ENCODE measurements at places on chromosomes 3 and 15.

GRCh38 chr3:60047426-60048200 lies 997.8 kb upstream of the CFAP20DC start:
- DNase-seq, result peak; percentile 7

GRCh38 chr15:72034351-72034750 lies 83.6 kb downstream of the MYO9A start:
- DNase-seq, result no peak

- peak; percentile 24 for DNase-seq
Observed at GRCh38 chr3:133448478-133449122, 48.7 kb downstream of the BFSP2 start.

DNA sequence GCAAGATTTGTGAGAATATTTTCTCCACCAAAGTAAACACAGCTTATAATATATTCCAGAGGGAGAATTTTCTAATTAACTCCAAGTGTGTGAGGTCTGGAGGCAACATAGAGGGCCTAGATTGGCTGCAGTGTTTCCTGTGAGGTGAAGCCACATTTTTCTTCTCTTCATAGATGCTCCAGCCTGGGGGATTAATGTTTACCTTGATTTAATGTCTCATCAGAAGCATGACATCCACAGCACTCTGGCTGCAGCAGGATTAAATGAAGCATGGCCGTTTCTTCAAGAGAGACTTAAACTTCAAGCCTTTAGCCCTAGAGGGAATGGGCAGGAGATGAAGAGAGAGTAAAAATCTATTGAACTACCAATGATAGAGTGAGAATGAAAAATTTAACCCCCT lies 137.9 kb upstream of the ZBTB20 start:
- DNase-seq, result no peak

- DNase-seq, result no peak
Observed at GRCh38 chr3:48436855-48437254, 3.1 kb downstream of the CCDC51 start.

- DNase-seq, result no peak
Observed at GRCh38 chr3:128462931-128463330, 3.8 kb downstream of the DNAJB8 start.

GRCh38 chr3:82927309-82928253 lies 1166.1 kb upstream of the GBE1 start:
- DNase-seq, result peak; percentile 51

- DNase-seq, result peak; percentile 60
Observed at GRCh38 chr3:150227839-150228238, 180.3 kb upstream of the TSC22D2 start.

DNA sequence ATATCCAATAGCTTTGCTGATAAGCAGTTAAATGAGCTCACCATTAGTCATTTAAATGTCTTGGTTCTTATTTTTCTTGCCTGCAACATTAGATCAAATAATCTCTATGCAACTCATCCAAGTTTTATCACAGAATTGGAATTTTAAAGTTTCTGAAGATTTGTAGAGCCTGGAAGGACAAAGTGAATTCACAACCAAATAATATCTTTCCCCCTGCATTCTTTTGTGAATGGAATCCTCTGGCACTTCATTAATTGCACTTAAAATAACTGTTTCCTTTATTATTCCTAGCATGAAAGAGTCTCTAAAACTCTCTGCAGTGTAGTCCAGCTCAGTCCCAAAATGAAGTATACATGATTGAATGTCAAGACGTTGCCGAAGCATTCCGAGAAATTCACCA lies 345.6 kb upstream of the TGFBR2 start:
- no peak for DNase-seq

DNA sequence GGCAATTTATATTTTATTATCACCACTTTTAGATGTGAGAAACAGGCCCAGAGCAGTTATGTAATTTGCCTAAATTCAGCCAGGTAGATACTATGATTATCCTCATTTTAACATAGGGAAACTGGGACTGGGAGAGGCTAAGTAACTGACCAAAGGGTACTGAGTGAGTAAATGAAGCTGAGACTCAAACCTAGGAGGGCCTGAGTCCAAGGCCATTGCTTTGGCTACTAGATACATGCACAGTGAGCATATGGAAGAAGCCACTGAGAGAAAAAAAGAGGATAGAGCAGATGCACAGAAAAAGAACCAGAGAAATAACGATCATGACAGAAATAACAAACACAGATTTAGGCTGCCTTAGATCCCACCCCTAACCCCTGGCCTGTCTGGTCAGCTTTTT lies 33.6 kb downstream of the USF3 start:
- DNase-seq, result no peak

GRCh38 chr3:4866866-4867265 lies 112.4 kb upstream of the BHLHE40 start:
- peak; percentile 74 for DNase-seq

GRCh38 chr3:3629911-3630310 lies 169.3 kb upstream of the LRRN1 start:
- no peak for DNase-seq

- no peak for DNase-seq
Observed at GRCh38 chr3:171528102-171528501, 67.9 kb upstream of the TNIK start.

DNA sequence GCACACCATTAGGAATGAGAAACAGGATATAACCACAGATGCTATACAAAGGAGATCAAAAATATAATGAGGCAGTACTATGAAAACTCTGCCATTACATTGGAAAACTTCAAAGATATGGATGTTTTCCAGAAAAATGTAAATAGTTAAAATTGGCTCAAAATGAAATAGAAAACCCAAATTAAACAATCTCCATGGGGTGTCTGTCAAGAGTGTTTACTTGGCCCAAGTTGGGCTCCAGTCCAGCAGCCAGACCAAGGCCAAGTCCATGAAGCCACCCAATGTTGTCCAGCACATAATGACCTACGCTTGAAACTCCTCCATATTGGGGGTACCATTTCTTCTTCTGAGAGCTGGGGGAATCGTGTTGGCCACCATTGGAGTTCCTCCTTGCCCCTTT lies 37.1 kb downstream of the CTXND1 start:
- no peak for DNase-seq

DNA sequence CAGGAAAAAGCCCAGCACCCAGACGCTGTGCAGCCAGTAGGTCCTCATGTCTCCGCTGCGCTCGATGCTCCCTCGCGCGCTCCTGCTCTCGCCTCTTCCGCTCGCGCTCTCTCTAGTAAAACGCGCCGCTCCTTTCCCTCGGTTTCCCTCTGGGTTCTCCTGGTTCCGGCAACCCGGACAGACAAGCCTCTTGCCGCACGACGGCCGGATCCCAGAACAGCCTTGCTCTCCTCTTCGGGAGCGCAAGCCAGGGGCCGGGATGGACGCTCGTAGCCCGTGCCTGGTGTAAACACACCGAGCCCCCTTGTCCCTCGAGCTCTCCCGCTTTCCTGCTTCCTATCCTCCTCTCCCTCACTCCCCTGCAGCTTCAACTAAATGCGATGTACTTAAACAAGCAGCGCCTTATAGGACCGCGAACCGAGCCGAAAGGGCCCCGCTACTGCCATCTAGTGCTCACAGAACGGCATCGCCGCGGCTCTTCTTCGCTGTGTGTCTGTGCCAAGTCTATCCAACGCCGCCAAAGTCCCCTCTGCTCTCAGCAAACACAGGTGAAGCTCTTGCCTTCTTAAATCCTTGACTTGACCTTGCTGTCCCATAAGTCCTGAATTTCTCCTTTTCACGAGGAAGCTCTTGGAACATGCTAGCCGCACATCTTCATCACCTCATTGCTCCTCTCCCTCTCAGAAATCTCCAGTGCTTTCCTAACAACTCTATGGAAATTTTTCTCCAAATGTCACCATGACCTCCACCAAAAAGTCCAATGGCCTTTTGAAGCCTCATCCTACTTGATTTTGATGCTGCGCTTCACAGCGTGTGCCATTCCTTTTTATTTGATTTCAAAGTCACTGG lies 1037.2 kb downstream of the IGSF11 start:
- peak; percentile 75 for DNase-seq

- no peak for DNase-seq
Observed at GRCh38 chr3:69906351-69906966, 93.1 kb upstream of the SAMMSON start.

DNA sequence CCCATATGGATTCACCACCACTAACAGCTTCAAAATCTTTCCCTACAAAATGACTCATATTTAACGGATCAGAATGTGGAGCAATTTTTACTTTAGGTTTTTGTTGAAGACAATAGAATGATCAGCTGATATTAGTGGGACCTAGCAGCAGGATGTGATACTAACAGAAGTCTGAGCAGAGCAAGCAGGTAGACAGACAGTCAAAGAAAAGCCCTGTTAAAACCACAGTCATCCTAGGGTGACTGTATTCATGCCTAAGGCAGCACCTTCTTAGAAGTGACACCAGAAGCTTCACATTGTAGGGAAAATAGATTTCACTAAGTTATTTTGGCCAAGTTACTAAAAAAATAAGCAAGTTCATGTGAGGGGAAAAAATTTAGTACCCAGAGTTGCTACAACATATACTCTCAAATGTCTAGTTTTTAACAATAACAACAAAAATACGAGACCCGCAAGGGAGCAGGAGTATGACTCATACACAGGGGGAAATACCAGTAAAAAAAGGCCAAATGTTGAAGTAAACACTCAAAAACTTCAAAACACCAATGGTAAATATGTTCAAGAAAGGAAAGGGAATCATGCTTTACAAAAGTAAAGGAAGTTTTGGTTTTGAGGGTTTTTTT lies 590.9 kb downstream of the EPHA3 start:
- DNase-seq, result no peak

GRCh38 chr3:62208385-62208784 lies 165.0 kb downstream of the FEZF2 start:
- no peak for DNase-seq

GRCh38 chr3:71487418-71487817 lies 96.1 kb downstream of the FOXP1 start:
- DNase-seq, result no peak

DNA sequence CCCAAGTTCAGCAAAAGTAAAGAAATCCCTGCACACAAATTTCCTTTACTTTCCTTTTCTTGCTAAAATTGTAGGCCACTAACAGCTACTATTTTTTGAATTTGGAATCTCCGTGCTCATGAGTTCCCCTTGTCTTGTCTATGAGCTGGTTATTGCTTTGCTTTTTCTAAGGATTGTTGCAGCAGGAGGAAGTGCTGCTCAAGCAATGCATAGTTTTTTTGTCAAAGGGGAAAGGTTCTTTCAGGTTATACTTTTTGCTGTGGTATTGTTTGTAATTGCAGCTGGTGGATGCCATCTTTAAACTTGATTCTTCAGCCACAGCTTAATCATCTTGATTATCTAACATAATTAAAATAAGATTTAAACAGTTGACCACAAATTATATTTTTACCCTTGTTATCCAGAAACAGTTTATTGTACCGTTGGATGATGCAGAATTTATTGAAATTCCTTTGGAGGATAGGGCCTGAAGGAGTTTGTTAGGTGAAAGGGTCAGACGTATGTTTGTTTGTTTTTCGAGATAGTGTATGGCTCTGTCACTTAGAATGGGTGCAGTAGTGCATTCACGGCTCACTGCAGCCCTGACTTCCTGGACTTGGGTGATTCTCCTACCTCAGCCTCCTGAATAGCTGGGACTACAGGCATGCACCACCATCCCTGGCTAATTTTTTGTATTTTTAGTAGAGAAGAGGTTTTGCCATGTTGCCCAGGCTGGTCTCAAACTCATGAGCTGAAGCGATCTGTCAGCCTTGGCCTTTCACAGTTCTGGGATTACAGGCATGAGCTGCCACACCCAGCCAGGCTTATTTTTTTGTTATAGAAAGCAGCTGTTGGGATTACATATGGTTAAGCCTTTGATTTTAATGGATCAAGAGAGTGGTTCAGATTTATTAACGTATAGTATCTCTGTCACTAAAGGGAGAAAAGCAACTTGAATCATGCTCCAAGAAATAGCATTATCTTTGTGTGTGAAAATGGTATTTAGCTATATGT lies 11.7 kb downstream of the MGA start:
- DNase-seq, result no peak

- DNase-seq, result no peak
Observed at GRCh38 chr3:11609481-11609880, 34.2 kb downstream of the VGLL4 start.

DNA sequence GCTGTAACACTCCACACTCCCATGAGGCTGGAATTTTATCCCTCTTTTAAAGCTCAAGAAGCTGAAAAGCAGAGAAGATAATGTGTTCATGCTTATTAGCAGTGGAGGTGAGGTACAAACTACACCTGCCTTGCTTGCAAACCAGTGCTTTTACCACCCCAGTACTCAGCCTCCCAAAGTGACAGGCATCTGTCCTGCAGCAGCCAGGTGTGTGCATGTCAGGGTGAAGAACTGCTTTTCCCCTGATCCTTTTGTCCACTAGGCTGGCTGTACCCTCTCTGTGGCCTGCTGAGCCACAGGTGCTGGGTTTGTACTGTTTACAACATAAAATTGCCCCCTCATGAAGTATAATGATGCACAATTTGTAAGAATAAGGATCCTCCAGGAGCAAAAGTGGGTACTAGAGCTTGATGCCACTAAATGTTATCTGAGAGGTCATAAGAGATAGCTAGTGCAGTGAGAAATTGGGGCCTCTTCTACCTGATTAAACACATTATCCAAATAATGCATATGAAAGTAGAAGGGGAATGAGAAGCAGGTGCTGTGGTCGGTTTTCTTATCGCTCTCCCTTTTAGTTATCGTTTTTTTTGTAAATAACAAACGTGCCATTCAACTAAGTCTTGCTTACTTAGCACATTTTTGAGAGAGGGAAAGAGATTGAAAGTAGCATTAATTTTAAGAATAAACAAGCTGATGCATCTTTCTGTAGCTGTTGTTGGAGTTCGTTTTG lies 39.2 kb upstream of the GADL1 start:
- DNase-seq, result peak; percentile 56

GRCh38 chr3:189101594-189101993 lies 70.2 kb upstream of the TPRG1 start:
- DNase-seq, result no peak

DNA sequence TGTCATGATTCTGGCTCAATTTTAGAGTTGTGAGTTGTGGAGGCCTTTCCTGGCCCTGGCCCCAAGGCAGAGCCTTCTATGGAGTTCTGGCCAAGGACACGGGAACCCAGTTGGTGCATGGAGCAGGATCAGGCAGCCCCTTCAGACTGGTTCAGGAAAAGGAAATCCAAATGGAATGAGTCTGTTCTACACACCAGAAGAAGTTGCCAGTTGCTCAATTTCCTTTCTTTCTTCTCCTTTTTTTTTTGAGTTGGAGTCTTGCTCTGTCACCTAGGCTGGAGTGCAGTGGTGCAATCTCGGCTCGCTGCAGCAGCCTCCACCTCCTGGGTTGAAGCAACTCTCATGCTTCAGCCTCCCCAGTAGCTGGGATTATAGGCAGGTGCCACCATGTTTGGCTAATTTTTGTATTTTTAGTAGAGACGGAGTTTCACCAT lies 28.9 kb upstream of the BHLHE40 start:
- no peak for DNase-seq

- DNase-seq, result peak; percentile 41
Observed at GRCh38 chr3:188294823-188295487, 141.0 kb downstream of the LPP start.

DNA sequence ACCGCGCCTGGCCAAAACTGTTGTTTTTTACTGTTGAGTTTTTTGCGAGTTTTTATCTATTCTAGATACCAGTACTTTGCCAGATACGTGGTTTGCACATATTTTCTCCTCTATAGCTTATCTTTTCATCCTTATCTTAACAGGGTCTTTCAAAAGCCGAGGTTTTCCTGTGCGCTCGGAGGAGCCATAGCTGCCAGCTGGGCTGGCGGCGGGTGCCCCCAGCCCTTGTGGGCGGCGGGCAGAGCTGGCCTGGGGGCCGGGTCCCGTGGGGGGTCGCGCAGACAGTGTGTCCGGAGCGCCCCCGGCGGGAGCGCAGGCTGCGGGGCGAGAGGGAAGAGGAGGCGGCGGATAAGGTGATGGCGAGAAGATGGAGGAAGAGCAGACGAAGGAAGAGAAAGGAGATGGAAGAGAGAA lies 11.1 kb upstream of the EIF4A2 start:
- DNase-seq, result no peak
